ENCODE measurements at places on chromosomes 5 and 9.

DNA sequence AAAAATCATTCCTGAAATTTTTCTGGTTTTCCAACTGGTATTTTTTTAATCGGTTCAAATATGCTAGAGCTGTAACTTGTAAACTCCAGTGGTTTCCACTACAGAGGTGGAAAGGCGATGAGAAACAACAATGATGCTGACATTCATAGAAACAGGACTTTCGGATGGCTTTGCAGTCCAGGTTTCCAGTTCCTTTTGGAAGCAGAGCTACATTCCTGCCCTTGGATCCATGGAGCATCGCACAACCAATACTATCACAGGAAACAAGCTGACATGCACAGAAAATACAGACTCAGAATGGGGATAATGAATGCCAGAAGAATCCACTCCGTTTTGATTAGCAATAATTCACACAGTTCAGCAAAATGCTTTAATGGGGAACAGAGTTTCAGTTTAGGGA is 140.0 kb downstream of the EPB41L4A start:
- no peak for DNase-seq

- no peak for DNase-seq
Measured at GRCh38 chr5:145056800-145057199, 778.3 kb downstream of the PRELID2 start.

DNA sequence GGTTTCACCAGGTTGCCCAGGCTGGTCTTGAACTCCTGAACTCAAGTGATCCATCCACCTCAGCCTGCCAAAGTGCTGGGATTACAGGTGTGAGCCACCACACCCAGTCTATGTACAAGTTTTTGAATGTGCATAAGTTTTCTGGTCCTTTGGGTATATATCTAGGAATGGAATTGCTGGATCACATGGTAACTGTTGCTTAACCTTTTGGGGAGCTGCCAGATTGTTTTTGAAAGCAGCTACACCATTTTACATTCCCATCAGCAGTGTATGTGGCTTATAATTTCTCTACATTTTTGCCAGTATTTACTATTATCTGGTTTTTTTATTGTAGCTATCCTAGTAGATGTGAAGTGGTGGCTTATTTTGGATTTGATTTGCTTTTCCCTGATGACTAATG is 8.9 kb upstream of the LNPEP start:
- no peak for DNase-seq

- DNase-seq: no peak
Measured at GRCh38 chr9:121896545-121896943, 196.6 kb downstream of the TTLL11 start.

GRCh38 chr5:34415559-34416198 is 240.4 kb upstream of the RAI14 start:
- DNase-seq: no peak

DNA sequence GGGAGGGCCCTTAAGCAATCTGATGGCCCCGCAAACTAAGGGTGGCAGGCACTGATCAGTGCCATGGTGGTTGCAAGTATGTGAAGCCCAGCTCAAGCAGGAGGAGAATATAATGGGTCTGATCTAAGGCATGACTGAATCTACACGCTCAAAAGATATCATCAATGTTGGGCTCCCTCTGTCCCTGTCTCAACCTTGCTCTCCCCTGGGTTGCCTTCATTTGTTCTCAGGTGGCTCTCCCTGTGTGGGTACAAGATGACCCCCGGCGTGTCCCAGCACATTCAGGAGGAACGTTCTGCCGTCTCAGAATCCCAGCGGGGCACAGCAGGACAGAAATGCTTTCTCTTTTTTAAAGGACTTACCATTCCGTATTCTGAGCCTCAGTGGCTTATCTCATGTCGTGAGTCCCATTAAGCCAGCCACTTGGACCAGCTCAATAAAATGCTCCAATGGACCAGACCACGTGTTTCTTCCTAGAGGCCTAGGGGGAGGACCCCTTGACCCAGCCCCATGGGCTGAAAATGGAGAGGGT is 12.0 kb upstream of the RNF130 start:
- no peak for DNase-seq

DNA sequence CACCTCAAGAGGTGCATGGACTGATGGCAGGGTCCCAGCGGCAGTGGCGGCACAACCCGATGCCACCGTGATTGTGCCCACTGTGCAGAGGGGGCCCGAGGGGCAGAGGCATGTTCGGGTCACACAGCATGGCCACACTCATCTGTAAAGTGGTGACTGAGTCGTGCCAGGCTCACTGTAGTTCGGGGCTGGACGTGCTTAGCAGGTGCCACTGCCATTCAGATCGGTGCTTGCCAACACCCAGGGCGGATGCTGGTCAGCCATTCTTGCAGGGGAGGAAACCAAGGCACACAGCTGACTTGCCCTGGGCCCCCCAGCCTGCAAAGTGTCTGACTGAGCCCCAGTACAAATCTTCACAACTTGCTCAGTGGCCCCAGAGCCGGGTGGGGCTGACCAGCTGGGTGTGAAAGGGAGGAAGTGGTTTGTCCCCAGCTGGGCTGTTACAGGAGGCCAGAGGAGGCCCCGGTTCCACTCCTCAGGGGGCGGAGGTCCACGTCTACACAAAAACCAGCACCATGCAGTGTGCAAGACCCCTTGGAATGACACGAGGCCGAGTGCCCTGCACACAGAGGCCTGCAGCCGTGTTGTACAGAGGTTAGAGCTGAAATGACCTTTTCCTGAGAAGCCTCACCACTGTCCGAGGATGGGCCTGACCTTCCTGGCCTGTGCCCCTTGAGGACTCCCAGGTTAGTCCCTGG is 17.9 kb downstream of the FGD3 start:
- no peak for DNase-seq

Measured in NCI-H1417 (cell line).